ENCODE measurements at places on chromosomes 1 and 21.
A peak's percentile ranks its signal among the peaks of the same experiment; 100 is the strongest.

DNA sequence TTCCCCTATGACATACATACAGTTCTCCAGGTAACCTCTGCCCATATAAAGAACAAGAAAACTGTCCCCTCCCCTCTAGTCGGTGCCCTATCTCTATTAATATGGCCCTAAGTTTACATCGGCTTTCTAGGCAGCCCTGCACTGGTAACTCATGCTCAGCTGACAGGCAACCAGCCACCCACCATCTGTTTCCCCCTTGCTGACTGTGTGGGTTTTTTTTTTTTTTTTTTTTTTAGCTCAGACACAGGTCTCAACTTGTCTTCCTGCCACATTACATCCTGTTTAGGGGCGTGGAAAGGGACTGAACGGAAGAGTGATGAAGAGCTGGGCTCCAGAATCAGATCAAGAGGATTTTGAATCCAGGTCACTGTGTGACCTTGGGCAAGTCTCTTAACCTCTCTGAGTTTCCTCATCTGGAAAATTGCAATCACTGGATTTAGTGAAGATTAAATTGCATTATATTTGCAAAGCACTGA lies 14.0 kb downstream of the LAPTM5 start:
- DNase-seq = no peak

GRCh38 chr1:153553830-153554541 lies 4.9 kb upstream of the S100A3 start:
- no peak for DNase-seq

GRCh38 chr1:246193537-246193936 lies 313.5 kb downstream of the SMYD3 start:
- no peak for DNase-seq

DNA sequence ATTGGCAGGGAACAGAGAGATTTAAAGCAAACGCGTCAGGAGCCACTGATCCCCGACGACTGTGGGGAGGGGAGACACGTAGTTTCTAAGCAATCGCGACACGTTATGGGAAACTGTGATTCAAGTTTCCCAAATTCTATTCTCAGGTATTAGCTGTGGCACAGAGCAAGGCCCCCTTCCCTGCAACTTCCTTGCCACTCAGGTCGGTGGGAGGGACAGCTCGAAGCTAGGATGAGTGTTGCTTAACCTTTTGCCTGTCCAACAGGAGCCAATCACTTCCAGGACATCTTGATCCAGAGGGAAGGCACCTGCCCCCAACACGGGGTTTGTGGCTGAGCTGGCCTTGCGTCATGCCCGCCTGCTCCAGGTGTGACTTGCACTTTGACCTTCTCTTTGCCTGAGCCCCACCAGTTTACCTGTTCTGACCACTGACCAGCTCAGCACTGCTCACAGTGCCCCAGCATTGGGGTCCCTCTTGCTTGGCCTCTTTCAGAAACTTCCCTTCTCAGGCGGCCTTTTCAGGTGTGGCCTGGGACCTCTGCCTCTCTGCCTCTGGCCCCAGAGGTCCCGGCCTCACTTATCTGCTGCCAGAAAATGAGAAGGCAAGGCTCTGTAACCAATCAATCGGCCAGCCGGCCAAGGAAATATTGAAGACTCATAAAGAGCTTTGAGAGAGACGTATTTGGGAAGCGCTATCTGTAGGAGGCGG lies 24.6 kb downstream of the TEX35 start:
- no peak for DNase-seq

- DNase-seq = no peak
Measured at GRCh38 chr1:37398096-37398495, 76.3 kb upstream of the ZC3H12A start.

GRCh38 chr1:57410508-57410907 lies 13.4 kb downstream of the DAB1 start:
- no peak for DNase-seq

GRCh38 chr1:27045973-27046558 lies 33.4 kb upstream of the TENT5B start:
- peak; percentile 68 for DNase-seq

GRCh38 chr1:164855716-164856329 lies 296.8 kb downstream of the PBX1 start:
- DNase-seq = no peak

GRCh38 chr1:35706846-35707600 lies 11.7 kb downstream of the C1orf216 start:
- no peak for DNase-seq

- no peak for DNase-seq
Measured at GRCh38 chr1:26335774-26336476, 18.0 kb downstream of the CRYBG2 start.

GRCh38 chr21:31398574-31398973 lies 54.5 kb upstream of the TIAM1 start:
- DNase-seq = no peak

DNA sequence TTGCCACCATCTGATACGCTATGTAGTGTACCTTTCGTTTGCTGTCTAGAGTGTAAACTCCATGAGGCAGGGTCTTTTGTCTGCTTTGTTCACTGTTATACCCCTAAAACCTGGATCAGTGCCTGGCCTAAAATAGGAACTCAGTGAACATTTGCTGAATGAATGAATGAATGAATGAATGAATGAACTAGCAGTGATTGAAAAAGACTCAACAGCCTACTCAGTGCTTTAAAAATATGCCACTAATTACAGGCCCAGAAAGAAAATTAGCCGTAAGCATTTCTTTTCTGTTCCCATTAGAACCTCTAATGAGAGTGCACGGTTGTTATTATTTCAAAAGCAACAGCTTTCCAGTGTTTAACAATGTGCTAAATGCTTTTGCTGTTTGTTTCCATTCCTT lies 69.3 kb upstream of the SYT6 start:
- DNase-seq = no peak

DNA sequence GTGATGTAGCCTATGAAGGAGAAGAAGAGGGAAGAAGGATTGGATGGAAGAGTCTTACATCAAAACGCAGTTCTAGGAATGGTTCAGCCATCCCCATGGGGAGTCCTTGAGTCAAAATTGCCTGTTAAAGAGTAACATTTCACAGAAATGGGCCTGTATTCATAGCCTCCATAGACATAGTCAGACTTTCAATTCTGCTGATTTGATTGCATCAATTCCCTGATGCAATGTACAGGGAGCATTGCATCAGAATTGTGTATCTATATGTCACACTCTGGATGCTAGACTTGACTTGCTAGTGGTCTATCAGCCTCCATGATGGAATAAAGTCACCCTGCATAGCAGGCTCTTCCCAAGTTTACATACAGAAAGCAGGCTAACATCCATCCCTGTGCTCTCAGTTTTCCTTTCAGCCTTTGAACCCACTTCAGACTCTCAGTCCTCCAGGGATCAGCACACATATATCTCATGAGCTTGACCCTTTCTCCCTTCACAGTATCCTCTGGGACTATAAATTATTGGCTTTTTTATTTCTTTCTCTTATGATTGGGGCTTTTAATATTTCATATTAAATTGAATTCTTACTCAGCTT lies 1111.7 kb upstream of the B3GALT2 start:
- no peak for DNase-seq

DNA sequence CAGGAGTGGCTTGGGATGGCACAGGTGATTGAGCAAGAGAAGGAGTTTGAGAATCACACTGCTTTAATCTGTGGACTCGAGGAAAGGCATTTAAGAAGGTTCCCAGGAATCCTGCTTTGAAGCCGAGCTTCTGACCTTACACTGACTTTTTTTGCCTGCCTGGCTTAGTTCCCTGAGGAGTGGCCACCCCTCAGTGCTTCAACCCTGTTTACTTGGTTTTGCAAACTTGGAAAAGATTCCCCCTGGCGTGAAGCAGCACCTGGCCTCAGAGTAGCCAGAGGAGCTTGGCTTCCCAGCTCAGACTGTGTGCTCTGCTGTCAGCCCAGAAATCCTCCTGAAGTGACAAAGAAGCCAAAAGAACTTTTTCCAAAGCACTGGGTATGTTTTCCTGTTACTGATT lies 48.5 kb upstream of the LDLRAP1 start:
- DNase-seq = no peak

- peak; percentile 80 for DNase-seq
Measured at GRCh38 chr1:150281221-150281757, 1.1 kb upstream of the CIART start.

- DNase-seq = no peak
Measured at GRCh38 chr1:165942062-165942461, 114.6 kb downstream of the UCK2 start.

DNA sequence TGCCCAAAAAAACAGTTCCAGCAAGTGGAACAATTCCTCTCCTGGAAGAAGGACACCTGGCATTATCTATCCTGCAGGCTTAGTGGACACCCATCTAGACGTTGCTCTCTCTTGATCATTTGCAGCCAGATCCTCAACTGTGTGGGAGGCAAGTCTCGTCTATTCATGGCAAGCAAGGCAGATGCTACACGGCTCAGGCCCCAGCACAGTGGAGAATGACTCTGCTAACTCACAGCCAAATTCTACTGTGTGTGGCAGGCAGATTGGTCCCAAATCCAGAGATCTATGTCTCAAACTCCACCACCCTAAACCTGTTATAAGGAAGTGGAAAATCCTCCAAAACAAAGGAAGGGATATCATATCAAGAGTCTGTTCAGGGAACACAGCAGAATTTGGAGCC lies 7.0 kb downstream of the TNNT2 start:
- no peak for DNase-seq

DNA sequence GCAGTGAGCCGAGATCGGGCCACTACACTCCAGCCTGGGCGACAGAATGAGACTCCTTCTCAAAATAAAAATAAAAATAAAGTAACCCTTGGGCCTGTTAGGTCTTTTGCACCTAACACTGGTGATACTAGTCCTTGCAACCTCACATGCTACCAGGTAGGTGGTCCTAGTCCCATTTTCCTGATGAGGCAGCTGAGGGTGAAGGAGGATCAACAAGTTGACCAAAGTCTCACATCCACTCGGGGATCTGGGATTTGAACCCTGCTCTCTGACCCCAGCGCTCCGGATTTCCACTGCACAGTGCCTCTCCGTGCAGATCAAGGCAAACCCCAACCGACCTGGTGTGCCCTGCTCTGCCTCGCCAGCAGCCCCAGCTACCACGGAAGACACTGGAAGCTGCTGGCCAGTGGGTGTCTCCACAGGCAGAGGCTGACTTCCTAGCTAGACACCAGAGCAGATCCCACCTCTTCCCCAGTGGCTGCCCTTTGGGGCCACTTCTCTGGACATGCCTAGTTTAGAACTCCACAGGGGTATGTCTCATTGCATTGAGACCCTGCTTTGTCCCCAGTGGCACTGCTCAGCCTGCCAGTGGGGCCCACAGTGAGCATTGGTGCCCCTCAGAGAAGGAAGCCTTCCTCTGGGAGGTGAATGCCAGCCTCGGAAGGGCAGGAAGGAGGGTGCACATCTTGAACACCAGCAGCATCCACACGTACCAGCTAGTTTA lies 27.6 kb downstream of the LDLRAP1 start:
- no peak for DNase-seq

DNA sequence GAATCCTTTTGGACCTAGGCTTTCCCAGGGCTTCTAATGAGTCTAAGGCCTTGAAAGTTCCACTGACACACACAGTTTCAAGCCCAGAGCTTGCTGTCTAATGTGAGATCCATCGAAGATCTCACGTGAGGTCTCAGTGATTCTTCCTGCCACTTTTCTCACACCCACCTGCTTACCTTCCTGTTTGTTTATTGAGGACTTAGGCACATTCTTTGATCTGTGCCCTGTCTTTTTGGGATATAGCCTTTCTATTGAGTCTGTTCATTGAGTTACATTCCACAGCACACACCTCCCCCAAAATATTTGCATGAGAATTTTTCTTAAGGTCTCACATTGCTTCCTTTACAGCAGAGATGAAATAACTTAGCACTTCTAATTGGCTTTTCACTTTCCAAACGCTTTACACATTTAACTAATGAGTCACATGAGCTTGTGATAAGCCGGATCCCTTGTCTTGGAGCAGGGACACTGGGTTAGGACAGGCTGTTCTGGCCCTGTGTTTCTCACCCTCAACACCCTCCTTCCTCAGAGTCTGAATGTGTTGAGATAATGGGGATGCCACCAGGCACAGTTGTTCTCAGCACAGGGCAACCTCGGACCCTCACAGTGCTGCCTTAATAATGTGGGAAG lies 288.3 kb downstream of the TM2D1 start:
- DNase-seq = no peak

DNA sequence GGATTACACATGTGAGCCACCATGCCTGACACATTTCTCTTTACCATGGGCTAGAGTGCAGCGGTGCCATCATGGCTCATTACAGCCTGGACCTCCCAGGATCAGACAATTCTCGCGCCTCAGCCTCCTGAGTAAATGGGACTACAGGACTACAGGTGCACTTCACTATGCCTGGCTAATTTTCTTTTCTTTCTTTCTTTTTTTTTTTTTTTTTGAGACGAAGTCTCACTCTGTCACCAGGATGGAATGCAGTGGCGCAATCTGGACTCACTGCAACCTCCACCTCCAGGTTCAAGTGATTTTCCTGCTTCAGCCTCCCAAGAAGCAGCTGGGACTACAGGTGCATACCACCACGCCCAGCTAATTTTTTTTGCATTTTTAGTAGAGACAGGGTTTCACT lies 14.8 kb upstream of the KIF1B start:
- no peak for DNase-seq

- DNase-seq = peak; percentile 57
Measured at GRCh38 chr21:36859744-36860501, 106.5 kb downstream of the HLCS start.

DNA sequence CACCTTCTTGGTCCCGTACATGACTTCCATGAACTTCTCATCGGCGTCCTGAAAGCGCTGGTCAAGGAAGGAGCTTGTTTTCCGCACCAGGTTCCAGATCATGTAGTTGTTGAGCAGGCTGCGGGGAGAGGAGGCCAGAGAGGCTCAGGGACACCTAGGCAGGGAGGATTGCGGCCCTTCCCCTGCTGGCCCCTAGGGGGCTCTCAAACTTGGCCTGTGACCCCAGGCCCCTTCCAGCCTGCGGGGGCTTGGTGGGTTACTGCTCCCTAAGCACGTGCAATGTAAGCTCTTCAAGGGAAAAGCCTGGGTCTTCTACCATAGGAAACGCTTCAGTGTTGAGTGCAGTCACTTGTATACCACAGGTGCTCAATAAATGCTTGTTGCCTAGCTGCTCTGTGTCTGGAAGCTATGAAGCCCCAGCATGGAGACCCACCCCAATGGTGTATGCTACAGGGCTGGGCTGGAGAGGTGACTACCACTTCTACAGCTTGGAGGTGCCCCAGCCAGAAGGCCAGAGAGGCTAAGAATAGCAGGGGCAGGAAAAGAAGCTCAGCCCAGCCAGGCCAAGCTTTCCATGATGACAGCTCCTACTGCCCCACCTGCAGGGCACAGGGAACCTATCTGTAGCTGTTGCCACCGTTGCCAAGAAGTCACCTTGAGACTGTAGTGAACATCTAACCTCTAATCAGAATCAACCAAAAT lies 45.1 kb downstream of the ECE1 start:
- DNase-seq = no peak

DNA sequence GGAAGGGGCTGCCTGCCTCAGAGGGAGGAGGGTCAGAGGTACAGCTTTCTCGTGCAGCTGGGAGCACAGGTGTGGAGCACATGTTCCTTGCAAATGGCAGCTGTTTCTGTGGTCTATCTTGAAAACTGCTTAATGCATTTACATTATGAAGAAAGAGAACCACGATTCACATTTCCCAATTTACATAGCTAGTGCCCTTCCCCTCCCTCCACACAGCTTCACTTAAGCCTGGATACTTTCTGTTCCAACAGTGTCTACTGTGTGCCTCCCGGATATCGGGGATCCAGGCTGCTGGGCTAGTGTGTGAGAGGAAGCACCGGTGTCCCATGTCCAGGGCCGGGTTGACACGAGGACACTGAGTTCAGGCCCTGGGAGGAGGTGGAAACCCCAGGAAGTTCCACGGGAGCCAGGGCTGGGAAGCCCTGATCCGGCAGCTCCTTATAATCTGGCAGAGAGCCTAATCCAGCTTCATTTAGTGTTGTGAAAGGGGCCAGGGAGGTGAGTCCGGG lies 31.6 kb downstream of the TMCC2 start:
- DNase-seq = no peak
